ENCODE measurements at places on chromosomes 3 and 15. TPM values are rescaled to one million over a fixed set of nuclear protein-coding genes. Genes with fewer than 3 reads are reported as not detected.

PLD1 gene
- 20.0 TPM for total RNA-seq

AMIGO3 gene
- total RNA-seq: 1.2 TPM

SOX14 gene
- total RNA-seq: not detected

VPS8 gene
- 126 TPM for total RNA-seq

GNB5 gene
- 8.9 TPM for total RNA-seq

FGF7 gene
- total RNA-seq: 33.8 TPM

STIMATE gene
- total RNA-seq: 6.0 TPM

EPHB3 gene
- total RNA-seq: 36.2 TPM

IQCF5 gene
- total RNA-seq: not detected

TIMP4 gene
- total RNA-seq: 2.8 TPM

EFCC1 gene
- total RNA-seq: 0.66 TPM

DNA sequence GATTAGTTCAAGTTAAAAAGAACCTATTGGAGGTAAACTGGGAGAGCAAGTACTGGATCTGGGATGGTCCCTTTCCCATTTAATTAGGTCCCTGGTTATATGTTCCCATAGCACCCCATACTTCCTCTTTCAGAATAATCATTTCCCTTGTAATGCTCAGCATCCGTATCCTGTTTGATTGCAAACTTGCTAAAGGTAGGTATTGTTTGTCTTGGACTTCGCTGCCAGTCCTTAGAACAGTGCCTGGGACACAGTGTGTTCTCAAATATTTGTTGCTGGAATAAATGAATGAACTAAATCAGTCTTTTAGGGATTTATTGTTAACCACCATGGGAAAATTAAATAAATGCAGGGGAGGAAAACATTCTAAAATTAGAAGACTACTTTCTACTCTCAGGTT is 299.8 kb downstream of the GRM7 start:
- H3K4me1 ChIP-seq: no peaks in the 10 kb centered on the region
- no peaks in the 10 kb centered on the region for H3K36me3 ChIP-seq
- DNase-seq: no peak
- no peaks in the 10 kb centered on the region for H3K27me3 ChIP-seq

DNA sequence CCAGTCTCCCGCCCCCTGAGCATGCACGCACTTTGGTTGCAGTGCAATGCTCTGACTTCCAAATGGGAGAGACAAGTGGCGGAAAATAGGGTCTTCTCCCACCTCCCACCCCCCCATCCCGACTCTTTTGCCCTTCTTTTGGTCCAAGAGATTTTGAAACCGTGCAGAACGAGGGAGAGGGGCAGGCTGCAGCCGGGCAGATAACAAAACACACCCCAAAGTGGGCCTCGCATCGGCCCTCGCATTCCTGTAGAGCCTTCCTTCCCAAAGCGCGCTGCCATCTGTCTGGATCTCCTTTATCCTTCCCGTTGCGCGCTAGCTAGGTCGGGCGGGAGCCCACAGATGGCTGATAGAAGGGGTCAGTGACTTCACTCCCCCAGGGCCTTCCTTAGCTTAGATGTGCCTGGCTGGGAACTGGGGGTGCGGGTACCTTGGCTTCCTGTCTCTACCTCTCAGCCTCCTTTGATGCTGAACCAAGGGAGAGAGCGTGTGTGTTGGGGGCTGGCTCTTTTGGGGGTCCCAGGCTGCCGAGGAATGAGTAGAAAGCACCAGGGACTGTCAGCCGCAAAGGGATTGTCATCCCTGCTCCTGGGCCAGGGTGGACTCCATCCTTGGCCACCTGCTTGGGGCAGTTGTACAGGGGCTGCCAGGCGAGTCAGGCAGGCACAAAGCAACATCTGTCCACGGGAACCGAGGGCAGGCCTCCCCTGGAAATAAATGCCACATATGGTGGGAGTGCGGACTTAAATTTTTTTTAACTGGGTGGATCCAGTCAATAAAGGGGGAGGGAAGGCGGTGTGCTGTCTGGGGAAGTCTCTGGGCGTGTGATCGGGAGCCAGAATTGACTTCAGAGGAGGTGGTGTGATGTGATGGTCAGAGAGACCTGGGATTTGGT is 1.8 kb downstream of the SMAD3 start:
- H3K36me3 ChIP-seq: peaks cover 9% of the 10 kb centered on the region
- H3K4me3 ChIP-seq: peak overlapping the region; percentile 93
- H3K27ac ChIP-seq: peak overlapping the region; percentile 81
- no peaks in the 10 kb centered on the region for H3K27me3 ChIP-seq
- DNase-seq: peak; percentile 58

- H3K27ac ChIP-seq: peak overlapping the region; percentile 52
- peaks cover 5% of the 10 kb centered on the region for H3K4me1 ChIP-seq
- H3K36me3 ChIP-seq: no peaks in the 10 kb centered on the region
- no peak overlapping the region for H3K4me3 ChIP-seq
Observed at GRCh38 chr15:95669146-95669922, 661.2 kb upstream of the NR2F2 start.

DNA sequence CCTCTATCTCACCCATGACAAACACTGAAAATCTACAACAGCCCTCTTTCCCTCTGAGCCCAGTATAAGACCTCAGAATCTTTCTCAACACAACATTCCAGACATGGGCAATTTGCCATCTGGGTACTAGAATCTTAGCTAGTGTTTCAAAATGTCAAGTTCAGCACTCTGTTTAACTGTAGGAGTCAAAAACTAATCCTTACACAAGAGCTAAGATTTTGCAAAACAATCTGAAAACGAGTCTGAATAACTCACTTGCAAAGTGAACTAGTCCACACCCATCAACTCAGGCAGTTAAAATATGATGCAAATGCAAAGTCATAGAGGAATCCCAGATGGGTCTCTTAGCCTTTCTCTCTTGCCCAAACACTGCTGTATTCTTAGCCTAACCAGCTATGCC is 67.8 kb downstream of the GPR176 start:
- no peak overlapping the region for H3K27ac ChIP-seq
- H3K27me3 ChIP-seq: no peaks in the 10 kb centered on the region
- DNase-seq: no peak
- no peaks in the 10 kb centered on the region for H3K4me1 ChIP-seq

- H3K27me3 ChIP-seq: no peaks in the 10 kb centered on the region
- H3K4me3 ChIP-seq: no peak overlapping the region
- DNase-seq: peak; percentile 15
- H3K27ac ChIP-seq: no peak overlapping the region
Observed at GRCh38 chr3:125512135-125512920, 7.7 kb downstream of the SNX4 start.

GRCh38 chr15:85280203-85280602 is 100.2 kb upstream of the AKAP13 start:
- no peak overlapping the region for H3K4me3 ChIP-seq
- no peaks in the 10 kb centered on the region for H3K27me3 ChIP-seq
- H3K36me3 ChIP-seq: no peaks in the 10 kb centered on the region
- no peaks in the 10 kb centered on the region for H3K4me1 ChIP-seq
- DNase-seq: no peak

- no peaks in the 10 kb centered on the region for H3K4me1 ChIP-seq
- H3K4me3 ChIP-seq: no peak overlapping the region
- H3K27me3 ChIP-seq: no peaks in the 10 kb centered on the region
- no peaks in the 10 kb centered on the region for H3K36me3 ChIP-seq
- DNase-seq: no peak
Observed at GRCh38 chr3:95120921-95121320, 1058.1 kb downstream of the NSUN3 start.

- DNase-seq: no peak
- no peaks in the 10 kb centered on the region for H3K4me1 ChIP-seq
- no peak overlapping the region for H3K4me3 ChIP-seq
Observed at GRCh38 chr15:67405208-67406191, 115.4 kb upstream of the C15orf61 start.

DNA sequence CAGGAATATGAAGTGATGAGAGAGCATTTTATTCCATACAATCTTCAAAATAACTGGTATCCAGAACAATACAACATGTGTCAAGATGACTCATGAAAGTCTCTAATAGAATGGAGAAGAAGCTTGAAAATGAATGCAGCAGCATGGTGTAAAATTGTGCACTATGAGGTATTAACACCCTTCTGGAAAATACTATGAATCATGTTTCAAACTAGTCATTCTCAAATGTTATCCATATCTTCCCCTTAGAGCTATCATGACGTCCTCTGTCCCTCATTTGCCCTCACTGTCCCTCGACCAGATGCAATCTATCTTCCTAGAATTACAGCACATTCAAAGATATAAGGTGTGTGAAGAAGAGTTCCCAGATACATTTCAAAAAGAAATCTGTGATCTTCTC is 198.2 kb downstream of the NECTIN3 start:
- DNase-seq: no peak
- no peak overlapping the region for H3K4me3 ChIP-seq

- no peaks in the 10 kb centered on the region for H3K36me3 ChIP-seq
- H3K27ac ChIP-seq: no peak overlapping the region
- H3K27me3 ChIP-seq: no peaks in the 10 kb centered on the region
- no peaks in the 10 kb centered on the region for H3K4me1 ChIP-seq
Observed at GRCh38 chr3:188839187-188839695, 332.5 kb upstream of the TPRG1 start.

DNA sequence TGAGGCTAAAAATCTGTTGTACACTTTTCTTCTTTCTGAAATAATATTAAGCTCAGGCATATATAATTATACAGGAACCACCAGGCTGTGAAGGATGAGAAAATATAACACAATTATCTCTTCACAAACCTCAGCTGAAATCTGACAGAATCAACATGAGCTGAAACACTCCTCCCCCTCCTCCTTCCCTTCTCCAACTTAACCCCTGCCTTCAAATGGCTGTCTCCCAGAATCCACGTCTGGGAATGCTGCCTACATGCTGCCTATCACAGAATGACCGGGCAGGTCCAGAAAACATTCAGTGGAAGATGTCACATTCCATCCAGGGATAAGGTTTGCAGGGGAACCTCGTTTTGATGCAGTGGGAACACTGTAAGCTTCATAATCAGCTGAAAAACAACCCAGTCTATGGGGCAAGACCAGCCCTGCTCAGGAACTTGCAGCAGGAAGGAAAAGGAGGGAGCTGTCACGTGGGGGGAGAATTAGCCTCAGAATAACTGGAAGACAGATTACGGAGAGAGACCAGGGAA is 44.0 kb upstream of the SEMA6D start:
- no peak overlapping the region for H3K27ac ChIP-seq
- no peak overlapping the region for H3K4me3 ChIP-seq
- DNase-seq: peak; percentile 46
- H3K27me3 ChIP-seq: no peaks in the 10 kb centered on the region

DNA sequence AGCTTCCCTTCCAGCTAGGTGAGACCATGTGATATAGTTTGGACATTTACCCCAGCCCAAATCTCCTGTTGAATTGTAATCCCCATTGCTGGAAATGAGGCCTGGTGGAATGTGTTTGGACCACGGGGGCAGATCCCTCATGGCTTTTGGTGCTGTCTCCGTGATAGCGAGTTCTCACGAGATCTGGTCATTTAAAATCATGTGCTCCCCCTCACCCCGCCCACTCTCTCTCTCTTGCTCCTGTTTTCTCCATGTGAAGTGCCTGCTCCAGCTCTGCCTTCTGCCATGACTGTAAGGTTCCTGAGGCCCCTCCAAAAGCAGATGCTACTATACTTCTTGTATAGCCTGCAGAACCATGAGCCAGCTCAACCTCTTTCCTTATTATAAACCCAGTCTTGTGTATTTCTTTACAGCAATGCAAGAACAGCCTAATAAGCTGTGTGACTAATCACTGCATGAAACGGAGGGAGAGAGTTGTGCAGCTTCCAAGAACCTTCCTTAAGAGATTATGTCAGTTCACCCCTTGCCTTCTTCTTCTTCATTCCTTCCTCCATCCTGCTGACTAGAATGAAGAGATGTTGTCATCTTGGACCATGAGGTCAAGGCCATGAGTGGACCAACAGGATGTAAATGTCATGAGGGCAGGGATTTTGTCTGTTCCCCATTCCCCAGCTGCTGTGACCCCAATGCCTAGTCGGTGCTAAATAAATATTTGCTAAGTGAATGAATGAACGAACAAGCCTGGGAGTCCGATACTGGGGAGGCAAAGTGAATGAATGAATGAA is 91.0 kb downstream of the CPN2 start:
- H3K27me3 ChIP-seq: peaks cover 21% of the 10 kb centered on the region
- DNase-seq: peak; percentile 4
- peaks cover 33% of the 10 kb centered on the region for H3K4me1 ChIP-seq
- no peak overlapping the region for H3K4me3 ChIP-seq
- no peaks in the 10 kb centered on the region for H3K36me3 ChIP-seq
- no peak overlapping the region for H3K27ac ChIP-seq

DNA sequence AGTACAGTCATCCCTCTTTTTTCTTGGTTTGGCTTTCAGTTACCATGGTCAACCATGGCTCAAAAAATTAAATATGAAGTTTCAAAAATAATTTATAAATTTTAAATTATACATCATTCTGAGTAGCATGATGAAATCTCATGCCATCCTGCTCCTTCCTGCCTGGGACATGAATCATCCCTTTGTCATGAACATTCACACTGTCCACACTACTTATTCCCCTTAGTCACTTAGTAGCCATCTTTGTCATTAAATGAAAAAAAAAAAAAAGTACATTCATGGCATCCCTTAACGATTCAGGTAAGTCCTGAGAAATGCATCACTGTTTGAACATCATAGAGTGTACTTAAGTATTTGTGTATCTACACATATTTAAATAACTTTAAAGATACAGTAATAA is 1046.3 kb downstream of the ROBO2 start:
- H3K36me3 ChIP-seq: no peaks in the 10 kb centered on the region
- no peak overlapping the region for H3K27ac ChIP-seq
- DNase-seq: no peak
- H3K27me3 ChIP-seq: no peaks in the 10 kb centered on the region

DNA sequence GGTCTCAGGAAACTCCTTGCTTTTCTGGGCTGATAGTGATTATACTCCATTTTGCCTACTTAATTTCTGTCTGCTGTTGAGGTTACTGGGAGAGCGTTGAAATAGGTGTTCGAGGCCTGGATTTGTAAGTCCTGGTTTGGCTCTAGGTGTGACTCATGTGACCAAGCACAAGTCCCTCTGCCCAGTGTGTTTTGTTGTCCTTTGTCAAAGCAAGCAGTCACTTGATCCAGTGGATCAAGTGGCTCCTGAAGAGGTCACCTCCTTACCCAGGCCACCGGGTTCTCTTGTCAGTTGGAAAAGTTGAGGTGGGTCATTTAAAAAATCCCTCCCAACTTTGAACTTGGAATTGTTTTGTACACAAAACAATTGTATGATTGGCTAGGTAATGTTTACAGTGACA is 70.0 kb downstream of the LPP start:
- H3K27ac ChIP-seq: no peak overlapping the region
- H3K4me1 ChIP-seq: peaks cover 5% of the 10 kb centered on the region
- no peak overlapping the region for H3K4me3 ChIP-seq
- H3K27me3 ChIP-seq: no peaks in the 10 kb centered on the region

Data from muscle of leg (tissue), 16 donors.